Fibroblast of mammary gland (primary cell): ENCODE measurements at places on chromosomes 3 and 15.

DNA sequence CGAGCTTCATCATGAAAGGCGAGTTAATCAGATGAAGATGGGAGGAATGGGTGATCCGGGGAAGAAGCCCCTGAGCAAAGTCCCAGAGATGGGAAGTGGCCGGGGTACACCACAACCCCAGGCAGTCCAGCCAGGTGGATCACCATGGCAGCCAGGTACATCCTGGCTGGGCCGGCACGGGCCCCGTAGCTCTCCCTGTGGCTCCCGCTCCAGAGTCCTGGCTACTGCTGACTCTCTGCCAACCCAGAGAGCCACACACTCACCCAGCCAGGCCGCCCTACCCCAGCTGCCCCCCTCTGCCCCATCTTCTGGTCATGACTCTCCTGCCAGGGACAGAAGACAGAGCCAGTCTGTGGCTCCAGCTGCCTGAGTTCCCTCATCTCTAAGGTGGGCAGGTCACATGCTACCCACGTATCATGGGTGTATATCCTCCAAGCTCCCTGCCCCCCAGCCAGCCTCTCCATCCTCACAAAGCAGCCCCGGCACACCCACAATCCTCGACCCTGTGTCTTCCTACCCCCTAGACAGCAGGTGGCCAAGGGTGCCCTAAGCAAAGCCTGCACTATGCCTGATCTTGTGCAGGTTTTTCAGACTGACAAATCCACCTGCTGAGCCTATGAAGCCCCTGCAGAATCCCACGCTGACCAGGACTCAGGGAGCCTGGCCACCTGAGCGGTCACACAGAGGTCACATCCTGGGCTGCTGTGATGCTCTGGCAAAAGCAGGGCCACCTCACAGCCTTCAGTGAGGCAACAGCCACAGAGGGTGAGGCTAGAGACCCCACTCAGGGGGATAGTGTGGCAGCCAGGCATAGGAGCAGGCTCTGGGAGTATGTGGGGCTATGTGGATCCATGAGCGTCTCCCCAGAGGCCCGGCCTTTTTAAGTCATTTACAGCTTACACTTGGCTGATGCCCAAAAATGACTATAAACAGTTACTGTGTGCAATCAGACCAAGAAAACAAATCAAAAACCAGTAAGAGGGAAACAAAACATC is 13.2 kb downstream of the XXYLT1 start:
- DNase-seq = peak; percentile 17

GRCh38 chr3:140051019-140051957 is 116.3 kb downstream of the CLSTN2 start:
- peak; percentile 2 for DNase-seq

GRCh38 chr15:34064438-34064837 is 25.4 kb upstream of the AVEN start:
- DNase-seq = no peak

GRCh38 chr3:84108442-84108971 is 850.3 kb upstream of the CADM2 start:
- DNase-seq = no peak

GRCh38 chr3:111607240-111607920 is 12.2 kb upstream of the ZBED2 start:
- no peak for DNase-seq

DNA sequence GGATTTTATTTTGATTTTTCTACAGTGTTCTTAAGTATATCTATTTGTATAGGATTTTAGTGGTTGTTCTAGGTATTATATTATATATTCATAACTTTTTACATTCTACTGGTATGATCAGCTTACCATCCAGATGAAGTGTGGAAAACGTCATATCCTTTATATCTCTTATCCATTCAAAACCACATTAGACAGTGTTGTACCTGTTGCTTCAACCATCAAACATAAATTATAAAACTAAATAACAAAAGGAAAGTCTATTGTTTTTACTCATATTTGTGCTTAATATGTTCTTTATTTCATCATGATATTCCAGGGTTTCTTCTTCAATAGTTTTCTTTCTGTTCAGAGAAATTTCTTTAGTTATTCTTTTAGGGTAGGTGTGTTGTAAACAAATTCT is 191.4 kb downstream of the RPLP1 start:
- DNase-seq = no peak

- DNase-seq = peak; percentile 60
Observed at GRCh38 chr3:106299300-106300098, 430.7 kb upstream of the CBLB start.

- DNase-seq = no peak
Observed at GRCh38 chr3:135694142-135694541, 271.4 kb upstream of the PPP2R3A start.

GRCh38 chr15:42405863-42406482 is 46.7 kb downstream of the CAPN3 start:
- peak; percentile 12 for DNase-seq

GRCh38 chr3:161637559-161637958 is 141.0 kb downstream of the OTOL1 start:
- DNase-seq = no peak

DNA sequence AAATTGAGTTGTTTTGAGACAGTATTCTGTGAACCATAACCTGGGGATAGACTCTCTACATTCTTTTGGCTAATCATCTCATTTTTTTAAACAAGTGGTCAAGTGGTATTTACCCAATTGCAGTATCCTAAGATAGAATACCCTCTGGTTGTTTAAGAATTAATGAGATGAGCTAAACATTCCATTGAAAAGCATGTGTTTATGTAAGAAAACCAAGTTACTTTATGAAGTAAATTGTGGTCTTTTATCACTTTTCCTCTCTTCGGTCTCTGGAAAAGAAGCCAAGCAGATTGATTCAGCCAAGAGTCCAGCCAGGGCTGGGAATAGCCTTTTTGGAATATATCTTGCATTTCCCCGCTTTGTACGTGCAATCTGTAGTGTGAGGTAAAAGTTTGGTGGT is 185.7 kb upstream of the TOPAZ1 start:
- DNase-seq = no peak

- DNase-seq = no peak
Observed at GRCh38 chr15:85804481-85805170, 9.9 kb upstream of the KLHL25 start.

- DNase-seq = no peak
Observed at GRCh38 chr3:197956626-197956988, 3.4 kb upstream of the LMLN start.
